ENCODE measurements at places on chromosomes 5 and 9. TPM values are rescaled to one million over a fixed set of nuclear protein-coding genes. Genes with fewer than 3 reads are reported as not detected.

The C9orf50 gene
- polyA plus RNA-seq = 0.69 TPM

The COX7C gene
- polyA plus RNA-seq = 947 TPM

The PCDHGA1 gene
- polyA plus RNA-seq = 1.2 TPM

The RNF208 gene
- polyA plus RNA-seq = 6.0 TPM

The BNC2 gene
- polyA plus RNA-seq = 10.2 TPM

- no peak for DNase-seq
Observed at GRCh38 chr9:82284758-82285157, 296.2 kb downstream of the SPATA31D1 start.

GRCh38 chr9:108634204-108634603 lies 221.6 kb downstream of the ACTL7B start:
- no peak for DNase-seq

DNA sequence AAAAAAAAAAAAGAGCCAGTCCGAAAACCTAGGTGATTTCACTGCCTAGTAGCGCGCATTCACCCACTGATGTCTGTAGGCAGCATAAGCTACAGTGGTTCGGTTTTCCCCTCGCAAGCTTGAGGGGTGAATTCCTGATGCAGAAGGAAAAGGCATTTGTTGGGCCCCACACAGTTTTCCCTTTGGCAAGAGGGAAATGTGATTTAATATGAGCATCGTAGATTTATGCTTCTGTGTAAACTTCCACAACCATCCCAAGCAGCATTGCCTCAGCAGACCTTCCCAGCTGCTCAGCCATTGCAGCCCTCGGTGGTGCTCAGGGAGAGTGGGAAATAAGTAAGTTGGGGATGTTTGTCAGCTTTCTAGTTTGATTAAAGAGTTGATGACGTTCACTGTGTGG lies 231.5 kb upstream of the PPP1R2B start:
- DNase-seq = no peak

DNA sequence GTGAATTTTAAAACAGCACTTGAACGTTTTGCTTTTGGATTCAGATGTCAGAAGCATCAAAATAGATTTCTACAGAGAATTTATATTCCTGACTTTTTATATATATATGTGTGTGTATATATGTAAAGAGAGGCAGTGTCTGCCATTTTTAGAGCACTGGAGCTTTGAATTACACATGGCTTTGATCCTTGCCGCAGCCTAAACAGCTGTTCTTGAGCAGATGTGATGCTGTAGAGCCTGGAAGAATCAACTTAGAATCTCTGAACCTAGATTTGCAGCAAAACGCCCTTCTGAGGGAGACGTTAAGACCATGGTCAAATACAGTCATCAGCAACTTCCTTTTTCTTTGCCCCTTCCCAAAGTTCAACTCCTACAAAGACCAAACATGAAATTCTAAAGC lies 21.7 kb upstream of the C5orf47 start:
- DNase-seq = no peak

DNA sequence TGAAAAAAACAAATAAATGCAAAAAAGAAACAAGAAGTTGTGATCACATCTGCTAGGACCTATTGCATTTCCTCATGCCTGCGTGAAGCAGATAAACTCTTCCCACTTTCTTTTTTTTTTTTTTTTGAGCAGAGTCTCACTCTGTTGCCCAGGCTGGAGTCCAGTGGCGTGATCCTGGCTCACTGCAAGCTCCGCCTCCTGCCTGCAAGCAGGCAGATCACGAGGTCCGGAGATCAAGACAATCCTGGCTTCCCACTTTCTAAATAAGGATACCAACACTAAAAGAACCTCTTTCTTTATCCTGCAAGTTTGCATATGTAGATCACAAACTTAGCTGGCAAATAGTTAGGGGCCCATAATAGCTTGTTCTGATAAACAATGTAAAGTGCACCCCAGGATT lies 128.6 kb downstream of the ASTN2 start:
- DNase-seq = no peak

- no peak for DNase-seq
Observed at GRCh38 chr9:91658513-91659105, 235.0 kb upstream of the NFIL3 start.

- no peak for DNase-seq
Observed at GRCh38 chr5:91977579-91977978, 594.5 kb upstream of the ARRDC3 start.
